Right ventricle myocardium superior (tissue), 1 donor: ENCODE measurements at places on chromosomes 2 and 18.

GRCh38 chr18:63253014-63253413, 66.6 kb downstream of the BCL2 start:
- DNase-seq: no peak

GRCh38 chr18:37578886-37579513, 13.4 kb upstream of the CELF4 start:
- no peak for DNase-seq

GRCh38 chr2:2825516-2826208, 494.6 kb upstream of the MYT1L start:
- DNase-seq: no peak

- DNase-seq: no peak
These were observed 39.9 kb downstream of the PRKCE start for GRCh38 chr2:45691171-45691999.

GRCh38 chr2:100641125-100641435, 78.3 kb downstream of the PDCL3 start:
- DNase-seq: no peak

DNA sequence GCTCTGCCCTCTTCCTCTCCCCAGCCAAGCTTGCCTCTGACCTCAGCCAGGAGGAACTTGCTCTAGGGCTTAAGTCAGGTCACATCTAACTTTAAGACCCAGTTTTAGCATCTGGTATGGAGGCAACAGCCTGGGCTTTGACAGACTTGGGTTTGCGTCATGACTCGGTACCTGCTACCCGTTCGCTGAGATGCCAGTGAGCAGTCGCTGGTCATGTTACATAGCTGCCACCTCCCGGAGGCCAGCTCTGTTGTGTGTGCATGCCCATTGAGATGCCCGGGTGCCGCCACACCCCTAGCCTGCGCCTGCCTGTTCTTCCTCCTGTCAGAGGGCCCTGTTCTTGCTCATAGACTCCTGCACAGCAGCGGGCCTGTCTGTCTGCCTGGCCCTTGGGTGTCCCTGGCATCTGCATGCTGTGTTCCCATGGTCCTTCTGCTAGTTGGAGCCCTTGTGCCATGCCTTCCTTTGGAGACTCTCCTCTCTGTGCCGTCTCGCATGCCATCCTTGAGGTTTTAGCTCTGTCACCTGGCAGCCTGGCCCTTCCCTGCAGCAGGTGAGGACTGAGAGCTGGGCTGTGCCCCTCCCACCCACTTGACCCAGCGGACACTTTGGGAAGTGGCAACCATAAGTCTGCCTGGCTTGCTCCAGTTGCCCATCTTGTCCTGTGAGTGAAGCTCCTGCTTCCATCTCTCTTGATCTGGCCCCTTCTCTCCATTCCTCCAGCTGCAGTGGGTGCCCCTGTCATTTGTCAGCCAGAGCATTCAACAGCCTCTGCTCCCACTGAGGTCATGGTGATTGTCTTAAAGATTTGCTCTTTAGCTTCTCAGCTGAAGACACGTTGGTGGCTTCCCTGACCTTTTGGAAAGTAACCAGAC, 24.9 kb downstream of the ASAP2 start:
- no peak for DNase-seq

GRCh38 chr2:32360416-32360815, 3.6 kb downstream of the BIRC6 start:
- no peak for DNase-seq
